AG08396 (cell line): ENCODE measurements at places on chromosomes 4 and X.

DNA sequence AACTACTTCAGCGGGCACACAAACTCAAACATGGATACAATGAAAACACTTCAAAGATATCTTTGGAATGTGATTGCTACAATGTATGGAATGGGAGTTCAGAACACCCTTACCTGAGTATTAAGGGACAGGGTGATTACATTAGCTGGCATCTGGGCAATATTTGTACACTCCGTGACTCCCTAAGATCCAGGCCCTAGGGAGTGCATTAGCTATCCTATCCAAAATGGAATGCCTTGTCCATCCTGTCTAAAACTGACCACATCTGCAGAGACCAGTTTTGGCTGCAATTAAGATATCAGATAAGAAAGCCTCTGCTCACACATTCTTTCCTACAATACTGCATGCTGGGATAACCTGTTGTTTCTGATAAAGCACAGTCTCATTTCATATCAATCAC lies 176.6 kb upstream of the EMCN start:
- DNase-seq, result no peak

DNA sequence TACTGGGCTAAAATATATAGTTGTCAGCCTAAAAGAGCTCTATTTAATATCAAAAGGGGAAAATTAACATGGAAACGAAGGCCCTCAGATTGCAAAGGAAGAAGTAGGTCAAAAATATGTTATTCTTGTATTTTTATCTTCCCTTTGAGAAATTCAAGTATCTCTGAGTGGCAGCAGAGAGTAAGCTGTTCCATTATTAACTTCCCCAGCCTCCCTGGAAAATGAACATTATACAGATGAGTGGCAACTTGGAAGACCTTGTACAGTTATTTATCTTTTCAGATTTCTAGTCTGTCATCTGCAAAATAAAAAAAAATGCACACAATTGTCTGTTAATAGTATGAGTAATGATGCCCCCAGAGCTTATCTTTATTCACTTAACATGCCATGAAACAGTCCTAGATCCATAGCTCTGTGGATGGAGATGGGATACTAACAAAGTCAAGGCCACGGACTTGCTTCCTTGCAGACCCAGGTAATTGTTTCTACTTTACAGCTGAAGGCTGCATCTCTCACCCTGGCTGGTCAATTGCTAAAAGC lies 93.0 kb downstream of the CORIN start:
- no peak for DNase-seq

GRCh38 chr4:7775396-7775795 lies 164.3 kb downstream of the AFAP1 start:
- no peak for DNase-seq

- no peak for DNase-seq
These were observed 84.3 kb downstream of the RRAGB start for GRCh38 chrX:55801811-55802210.
